ENCODE measurements at places on chromosomes 6 and 20. TPM values are rescaled to one million over a fixed set of nuclear protein-coding genes. Genes with fewer than 3 reads are reported as not detected.
A peak's percentile ranks its signal among the peaks of the same experiment; 100 is the strongest.

DNA sequence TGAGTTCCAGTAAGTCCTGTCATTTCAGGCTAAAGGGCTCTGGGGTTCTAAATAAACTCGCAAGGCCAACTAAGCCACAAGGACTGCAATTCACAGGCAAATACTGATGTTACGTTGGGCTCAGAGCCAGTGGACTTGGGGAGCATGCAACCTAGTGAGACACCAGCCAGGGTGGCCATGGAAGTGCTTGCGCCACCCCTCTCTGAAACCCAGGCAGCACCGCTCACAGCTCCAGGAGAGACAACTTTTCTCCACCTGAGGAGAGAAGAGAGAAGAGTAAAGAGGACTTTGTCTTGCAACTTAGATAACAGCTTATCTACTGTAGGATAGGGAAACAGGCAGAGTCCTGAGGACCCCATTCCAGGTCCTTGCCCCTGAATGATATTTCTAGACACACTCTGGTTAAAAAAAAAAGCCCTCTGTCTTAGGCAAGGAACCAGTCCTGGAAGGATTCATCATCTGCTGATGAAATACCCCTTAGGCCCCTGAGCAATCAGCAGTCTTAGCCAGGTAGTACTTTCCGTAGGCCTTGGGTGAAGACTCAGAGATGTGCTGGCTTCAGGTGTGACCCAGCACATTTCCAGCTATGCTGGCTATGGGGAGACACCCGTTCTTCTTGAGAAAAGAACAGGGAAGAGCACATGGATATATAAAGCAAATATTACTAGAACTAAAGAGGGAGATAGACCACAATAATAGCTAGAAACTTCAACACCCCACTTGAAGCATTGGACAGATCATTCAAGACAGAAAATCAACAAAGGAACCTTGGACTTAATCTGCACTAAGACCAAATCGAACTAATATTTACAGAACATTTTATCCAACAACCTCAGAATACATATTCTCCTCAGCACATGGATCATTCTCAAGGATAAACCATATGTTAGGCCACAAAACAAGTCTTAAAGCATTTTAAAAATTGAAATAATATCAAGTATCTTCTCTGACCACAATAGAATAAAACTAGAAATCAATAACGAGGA is 31.5 kb upstream of the TBC1D32 start:
- DNase-seq = no peak

DNA sequence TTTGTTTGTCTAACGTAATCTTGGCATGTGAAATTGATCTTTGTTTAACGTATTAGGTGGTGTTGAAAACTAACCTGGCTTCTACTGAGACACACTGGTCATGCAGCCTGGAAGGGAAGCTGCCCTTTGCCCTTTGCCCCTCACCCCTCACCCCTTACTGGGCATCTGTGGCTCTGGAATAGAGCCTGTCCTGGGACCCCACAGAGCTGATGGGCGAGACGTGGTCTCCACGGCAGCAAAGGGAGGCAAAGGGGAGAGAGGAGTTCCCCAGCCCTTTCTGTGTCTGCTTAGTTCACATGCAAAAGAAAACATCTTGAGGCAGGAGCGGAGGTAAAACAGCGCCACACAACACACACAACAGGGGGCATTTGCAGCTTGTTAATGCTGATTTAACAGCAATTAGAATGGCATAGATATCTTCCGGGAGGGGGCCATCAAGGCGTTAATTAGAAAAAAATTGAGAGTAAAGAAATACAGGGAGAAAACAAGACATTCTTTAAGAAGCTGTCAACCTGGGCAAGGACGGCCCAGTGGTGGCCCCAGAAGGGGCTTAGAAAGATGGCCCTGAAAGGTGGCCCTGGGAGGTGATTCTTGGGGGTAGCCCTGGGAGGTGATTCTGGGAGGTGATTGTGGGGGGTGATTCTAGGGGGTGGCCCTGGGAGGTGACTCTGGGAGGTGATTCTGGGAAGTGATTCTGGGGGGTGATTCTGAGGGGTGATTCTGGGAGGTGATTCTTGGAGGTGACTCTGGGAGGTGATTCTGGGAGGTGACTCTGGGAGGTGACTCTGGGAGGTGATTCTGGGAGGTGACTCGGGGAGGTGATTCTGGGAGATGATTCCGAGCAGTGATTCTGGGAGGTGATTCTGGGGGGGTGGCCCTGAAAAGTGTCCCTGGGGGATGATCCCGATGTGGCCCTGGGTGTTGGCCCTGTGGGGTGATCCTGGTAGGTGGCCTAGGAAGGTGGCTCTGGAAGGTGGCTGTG is 44.5 kb upstream of the DACT2 start:
- no peak for DNase-seq

- DNase-seq = no peak
These were observed 18.5 kb downstream of the DACT2 start for GRCh38 chr6:168300975-168301647.

Gene PAX1
- total RNA-seq = not detected

- no peak for DNase-seq
These were observed 2.0 kb downstream of the PDE10A start for GRCh38 chr6:165660857-165661663.

DNA sequence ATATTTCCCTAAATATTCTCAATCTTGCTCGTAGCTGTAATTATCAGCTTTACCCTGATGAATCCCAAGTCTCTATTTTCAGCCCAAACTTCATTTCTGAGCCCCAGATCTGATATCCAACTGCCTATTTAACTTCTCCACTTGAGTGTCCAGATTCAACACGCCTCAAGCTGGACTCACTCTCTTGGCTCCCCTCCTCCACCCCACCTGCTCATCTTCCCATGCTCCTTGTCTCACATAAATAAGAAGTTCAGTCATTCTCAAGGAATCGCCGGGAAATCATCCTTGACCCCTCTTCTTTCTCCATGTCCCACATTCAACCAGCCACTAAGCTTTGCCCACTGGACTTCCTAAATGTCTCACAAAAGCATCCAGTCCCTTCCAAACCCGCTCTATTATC is 89.9 kb upstream of the STMND1 start:
- DNase-seq = no peak

Gene PRR18
- not detected for total RNA-seq

Gene PLEKHG1
- total RNA-seq = 6.3 TPM

DNA sequence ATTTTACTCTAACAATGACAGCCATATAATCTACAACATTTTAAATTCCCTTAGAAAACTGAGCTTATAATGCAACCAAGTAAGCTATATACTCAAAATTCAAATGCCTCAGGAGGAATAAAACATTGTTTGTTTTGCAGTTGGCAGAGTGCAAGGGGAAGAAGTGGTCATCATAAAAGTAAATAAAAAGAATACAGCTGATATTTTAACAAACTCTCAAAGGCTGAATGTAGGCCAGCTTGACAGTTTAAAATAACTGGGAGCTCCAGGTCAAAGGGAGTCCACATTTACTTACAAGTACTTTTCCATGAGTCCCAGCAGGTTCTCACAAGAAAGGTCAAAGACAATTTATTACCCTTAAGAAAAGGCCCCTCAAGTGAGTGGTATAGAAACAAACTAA is 589.8 kb downstream of the BCKDHB start:
- DNase-seq = no peak

GRCh38 chr6:89339565-89339964 is 13.0 kb downstream of the UBE2J1 start:
- no peak for DNase-seq

- no peak for DNase-seq
These were observed 67.6 kb upstream of the LYRM2 start for GRCh38 chr6:89706121-89706520.

Gene REPS1
- 19.7 TPM for total RNA-seq

Gene TUBE1
- 11.9 TPM for total RNA-seq

GRCh38 chr20:48627737-48628128 is 200.1 kb downstream of the PREX1 start:
- DNase-seq = no peak

DNA sequence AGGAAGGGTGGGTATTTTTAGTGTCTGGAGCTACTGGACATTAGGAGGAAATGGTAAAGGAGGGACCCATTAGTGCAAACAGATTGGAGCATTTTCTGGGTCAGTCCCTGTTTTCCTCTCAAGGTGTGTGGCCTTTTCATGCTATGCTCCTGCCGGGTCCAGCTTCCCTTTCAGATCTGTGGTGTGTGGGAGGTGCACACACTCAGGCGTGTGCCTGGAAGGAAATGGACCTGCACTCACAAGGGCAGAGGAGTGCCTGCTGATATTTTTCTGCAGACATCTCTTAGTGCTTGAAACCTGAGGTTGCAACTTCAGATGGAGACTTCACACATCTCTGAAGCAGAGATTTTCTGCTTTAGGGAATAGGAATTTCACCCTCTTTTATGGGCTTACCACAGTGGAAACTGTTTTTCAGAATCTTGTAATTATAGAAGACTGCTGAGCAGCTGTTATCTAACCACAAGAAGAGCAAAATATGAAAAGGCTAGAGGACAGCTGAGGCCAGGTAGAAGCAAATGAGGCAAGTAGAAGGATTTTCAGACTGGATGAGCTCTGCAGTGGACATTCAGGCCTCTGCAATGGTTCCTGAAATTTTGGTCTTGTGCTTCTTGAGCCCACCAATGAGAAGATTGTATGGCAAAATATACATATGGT is 764.3 kb downstream of the QKI start:
- no peak for DNase-seq

DNA sequence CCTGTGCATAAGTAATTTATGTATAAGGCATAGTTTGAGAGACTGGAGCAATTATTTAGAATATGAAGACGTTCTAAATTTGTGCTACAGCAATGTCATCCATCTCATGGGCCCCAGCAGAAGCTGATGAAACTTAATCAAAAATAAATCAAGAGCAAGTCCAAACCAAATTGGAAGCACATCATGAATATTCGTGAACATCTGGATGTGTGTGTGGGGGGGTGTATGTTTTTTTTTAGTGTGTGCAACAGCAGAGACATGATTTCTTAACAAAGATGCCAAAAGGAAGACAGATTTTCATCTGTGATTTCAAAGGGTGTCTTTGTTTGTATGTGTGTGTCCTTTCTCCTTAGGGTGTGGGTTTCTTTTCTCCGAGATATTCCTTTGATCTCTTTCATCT is 58.9 kb downstream of the SASH1 start:
- DNase-seq = no peak

Gene UBE2C
- total RNA-seq = 288 TPM

Gene PRSS16
- total RNA-seq = 3.4 TPM

Gene CNKSR3
- total RNA-seq = 8.3 TPM

Gene MTCH1
- 165 TPM for total RNA-seq

DNA sequence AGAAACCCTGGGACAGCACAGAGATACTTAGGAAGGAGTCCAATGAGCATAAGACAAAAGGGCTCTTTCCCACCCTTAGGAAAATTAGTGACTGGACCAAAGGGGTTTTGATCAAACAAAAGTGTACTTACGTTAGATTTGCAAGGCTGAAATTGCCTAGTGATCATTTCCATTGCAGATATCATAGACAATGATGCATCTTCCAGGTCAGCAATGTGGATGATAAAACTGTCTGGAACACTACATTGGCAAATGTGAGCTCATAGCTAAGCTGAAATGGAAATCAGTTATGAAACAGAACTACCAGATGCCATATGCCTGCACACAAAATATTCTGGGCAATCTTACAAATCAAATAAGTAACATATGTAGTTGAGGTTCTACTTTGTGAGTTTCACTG is 34.0 kb downstream of the LY86 start:
- no peak for DNase-seq

Gene FRS3
- 0.66 TPM for total RNA-seq

Gene HLA-DPB1
- total RNA-seq = 25.4 TPM

- DNase-seq = no peak
These were observed 449.6 kb downstream of the C6orf118 start for GRCh38 chr6:164859816-164860215.

- no peak for DNase-seq
These were observed 44.5 kb upstream of the OSTM1 start for GRCh38 chr6:108118810-108119768.

DNA sequence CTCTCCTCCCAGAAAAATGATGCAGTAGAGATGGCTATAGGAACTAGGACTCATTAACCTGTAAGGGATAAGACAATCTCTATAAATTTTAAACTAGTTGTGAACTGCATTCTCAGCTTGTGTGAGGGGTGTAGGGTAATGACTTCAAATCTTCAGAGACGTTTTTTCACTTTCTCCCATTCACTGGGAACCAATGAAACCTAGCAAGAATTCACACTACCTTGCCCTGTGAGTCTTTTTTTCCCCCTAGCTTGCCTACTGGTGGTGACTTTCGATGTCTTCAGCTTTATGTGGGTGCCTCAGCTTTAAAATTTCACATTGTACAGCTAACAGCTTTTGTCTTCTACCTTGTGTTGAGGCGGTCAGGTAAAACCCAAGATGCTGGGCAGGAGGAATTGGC is 192.0 kb downstream of the MEI4 start:
- no peak for DNase-seq

Gene TMEM239
- total RNA-seq = not detected

DNA sequence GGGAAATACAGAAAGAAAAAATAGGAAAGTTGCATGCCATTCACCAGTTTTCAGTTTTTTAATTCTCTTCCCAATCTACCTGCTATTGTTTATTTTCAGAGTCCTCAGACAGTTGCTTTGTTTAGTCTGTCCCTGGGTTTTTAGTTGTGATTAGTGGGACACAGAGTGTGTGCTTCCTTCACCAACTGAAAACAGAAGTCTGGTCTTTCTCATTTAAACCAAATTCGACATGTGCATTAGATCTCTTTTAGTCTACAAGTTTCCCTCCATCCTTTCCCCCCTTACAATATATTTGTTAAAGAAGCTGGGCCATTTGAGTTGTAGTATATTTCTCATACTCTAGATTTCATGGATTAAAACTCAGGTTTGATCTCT is 58.7 kb upstream of the STMND1 start:
- no peak for DNase-seq

Gene OR12D3
- not detected for total RNA-seq

DNA sequence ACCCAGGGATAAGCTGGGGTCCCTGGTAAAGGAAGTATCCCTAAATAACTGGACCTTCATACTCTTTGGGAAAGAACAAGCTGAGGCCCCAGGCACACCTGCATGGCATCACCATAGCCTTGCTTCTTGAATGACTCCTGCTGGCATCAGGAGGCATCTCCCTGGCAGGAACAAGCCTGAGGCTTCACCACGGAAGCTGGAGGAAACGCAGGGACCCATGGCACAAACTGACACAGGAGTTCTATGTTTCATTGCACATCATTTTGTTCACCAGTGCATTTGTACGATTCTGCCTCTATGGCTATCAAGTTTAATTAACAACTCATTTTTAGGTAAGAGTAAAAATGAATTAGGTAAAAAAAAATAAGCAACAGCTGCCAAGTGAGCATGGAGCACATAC is 619 bp upstream of the PDE7B start:
- peak; percentile 14 for DNase-seq

DNA sequence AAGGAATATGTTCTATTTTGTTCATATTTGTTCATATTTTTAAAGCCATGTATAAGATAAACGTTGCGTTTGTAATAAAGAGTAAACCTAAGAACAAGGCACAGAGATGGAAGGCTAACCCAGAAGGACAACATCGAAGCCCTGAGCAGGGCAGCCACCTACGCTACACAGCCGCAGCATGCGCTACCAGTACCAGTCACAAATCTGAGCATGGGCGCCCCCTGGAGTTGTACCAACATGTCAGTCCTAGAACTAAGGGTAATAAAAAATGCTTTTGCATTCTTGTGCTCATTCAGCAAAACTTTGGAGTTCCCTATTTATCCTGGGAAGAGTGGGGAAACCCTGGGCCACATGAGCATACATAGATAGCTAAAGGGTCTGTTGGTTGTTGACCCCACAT is 70.6 kb downstream of the PLEKHG1 start:
- no peak for DNase-seq
